Stimulated activated CD8-positive, alpha-beta memory T cell treated with anti-CD3 and anti-CD28 coated beads, Interleukin-4, amount 100 ng/mL, for 1 hour (primary cell): ENCODE measurements at places on chromosomes 7 and 10.

DNA sequence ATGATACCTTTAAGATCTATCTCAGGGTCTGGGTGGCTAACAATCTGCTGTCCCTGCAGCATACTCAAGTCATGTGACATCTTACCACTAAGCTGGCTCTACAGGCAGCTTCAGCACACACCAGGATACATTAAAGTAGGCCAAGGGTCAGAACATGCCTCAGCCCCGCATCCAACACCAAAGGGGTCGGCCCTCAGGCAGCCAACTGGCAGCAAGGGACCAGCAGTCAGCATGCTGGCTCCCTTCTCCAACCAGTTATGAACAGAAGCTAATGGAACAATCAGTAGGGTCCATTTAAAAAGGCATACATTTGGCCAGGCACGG, 37.1 kb downstream of the FAM53B start:
- DNase-seq, result no peak

GRCh38 chr7:20577441-20578071, 37.9 kb upstream of the ABCB5 start:
- DNase-seq, result no peak

GRCh38 chr10:79440281-79440680, 5.1 kb downstream of the ZCCHC24 start:
- DNase-seq, result no peak

DNA sequence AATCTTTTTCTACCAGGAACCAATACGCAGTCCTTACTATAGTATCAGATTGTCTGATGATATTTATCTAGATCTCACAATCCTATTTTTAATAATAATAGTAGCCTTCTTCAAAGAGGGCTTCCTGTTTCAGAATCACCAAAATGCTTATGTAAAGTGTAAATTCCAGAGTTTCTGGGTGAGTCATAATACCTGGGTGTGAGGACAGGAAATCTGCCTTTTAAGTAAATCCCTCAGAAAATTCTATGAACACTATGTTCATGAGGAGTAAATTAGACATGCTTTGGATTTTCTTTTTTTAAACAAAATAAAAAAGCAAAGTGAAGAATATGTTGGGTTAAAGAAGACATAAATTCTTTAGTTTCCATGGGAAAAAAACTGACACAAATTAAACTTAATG, 20.5 kb downstream of the DKK1 start:
- DNase-seq, result no peak

DNA sequence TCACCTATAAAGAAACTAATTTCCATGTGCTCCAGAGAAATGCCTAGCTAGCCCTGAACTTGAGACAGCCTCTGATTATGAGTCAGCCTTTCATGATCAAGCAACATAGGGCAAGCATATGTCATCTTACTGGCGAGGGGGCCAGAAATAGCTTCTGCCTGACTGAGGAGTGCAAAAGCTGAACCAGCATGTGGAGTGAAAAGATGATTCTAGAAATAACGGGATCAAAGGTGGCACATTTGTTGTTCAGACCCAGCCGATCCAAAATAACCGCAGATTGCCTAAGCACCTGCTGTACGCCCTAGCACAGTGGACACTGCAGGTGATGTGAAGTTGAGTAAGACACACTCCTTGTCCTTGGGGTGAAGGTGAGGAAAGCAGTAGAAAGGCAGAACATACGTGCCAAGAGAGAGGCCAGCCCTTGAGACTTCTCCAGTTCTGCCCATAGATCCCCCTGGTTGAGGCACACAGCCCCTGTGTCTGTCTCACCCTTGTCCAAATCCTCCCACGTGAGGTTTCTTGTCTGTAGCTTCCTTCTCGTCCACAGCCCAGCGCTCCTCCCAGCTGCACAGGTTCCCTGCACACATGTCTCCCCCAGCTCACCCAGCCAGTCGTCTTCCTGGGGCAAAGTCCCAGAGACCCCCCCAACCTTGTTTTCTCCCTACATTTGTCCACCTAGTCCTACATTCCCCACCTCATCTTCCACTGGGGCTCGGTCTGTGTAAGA, 2.8 kb upstream of the BCL7B start:
- no peak for DNase-seq

DNA sequence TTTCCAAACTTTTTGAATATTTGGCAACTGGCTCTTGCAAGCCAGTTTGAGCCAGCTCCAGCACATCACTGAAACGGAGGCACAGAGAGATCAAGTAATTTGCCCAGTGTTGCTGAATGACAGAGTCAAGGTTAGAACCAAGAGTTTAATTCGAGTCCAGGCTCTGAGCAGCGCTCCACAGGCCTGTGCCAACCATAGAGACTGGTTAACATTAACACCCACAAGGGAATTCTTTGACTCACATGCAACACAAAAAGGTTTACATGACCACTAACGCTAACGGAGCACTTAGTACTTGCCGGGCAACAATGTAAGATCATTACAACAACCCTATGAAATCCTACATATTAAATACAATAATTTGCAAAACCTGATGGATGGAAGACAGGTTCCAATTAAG, 1.5 kb downstream of the RGS10 start:
- no peak for DNase-seq

- no peak for DNase-seq
These were observed 13.7 kb downstream of the NEUROG3 start for GRCh38 chr10:69559525-69559924.

- no peak for DNase-seq
These were observed 59.5 kb upstream of the ELN start for GRCh38 chr7:73968487-73968886.

DNA sequence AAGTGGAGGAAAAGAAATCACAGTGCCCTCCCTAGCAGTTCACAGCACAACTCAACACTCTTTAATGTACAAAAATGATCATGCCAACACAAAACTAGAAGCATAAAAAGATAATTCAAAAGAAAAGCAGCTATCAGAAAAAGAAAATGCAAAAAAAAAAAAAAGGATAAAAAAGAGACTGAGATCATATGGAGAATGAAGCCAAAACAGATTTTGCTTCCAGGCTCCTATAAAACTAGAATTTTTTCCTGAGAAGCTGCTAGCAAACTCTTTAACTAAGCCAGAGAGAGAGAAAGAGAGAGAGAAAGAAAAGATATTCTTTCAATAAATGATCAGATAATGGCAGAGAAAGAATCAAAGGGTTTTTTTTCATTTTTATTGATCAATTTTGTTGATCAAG, 288.0 kb upstream of the ANKRD30A start:
- DNase-seq, result no peak

- DNase-seq, result no peak
These were observed 107.5 kb upstream of the ANLN start for GRCh38 chr7:36281945-36282717.

GRCh38 chr7:42198296-42198695, 38.7 kb downstream of the GLI3 start:
- DNase-seq, result no peak

- no peak for DNase-seq
These were observed 70.4 kb upstream of the ITPRID1 start for GRCh38 chr7:31443457-31443856.

DNA sequence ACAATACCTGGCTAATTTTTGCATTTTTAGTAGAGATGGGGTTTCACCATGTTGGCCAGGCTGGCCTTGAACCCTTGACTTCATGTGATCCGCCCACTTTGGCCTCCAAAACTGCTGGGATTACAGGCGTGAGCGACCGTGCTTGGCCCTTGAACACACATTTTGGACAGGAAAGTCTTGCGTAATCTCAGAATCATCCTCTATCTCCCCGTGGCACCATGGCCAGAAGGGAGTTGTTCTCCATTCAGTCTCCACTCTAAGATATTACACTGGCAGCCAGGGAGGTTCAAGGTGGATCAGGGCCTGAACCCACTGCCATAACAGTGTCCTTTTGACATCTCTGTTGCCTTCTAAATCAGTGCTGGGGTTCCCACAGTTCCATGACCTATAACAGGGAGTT, 29.2 kb upstream of the GALNTL5 start:
- DNase-seq, result no peak

GRCh38 chr10:42428534-42428933, 209.8 kb downstream of the ZNF33B start:
- no peak for DNase-seq

DNA sequence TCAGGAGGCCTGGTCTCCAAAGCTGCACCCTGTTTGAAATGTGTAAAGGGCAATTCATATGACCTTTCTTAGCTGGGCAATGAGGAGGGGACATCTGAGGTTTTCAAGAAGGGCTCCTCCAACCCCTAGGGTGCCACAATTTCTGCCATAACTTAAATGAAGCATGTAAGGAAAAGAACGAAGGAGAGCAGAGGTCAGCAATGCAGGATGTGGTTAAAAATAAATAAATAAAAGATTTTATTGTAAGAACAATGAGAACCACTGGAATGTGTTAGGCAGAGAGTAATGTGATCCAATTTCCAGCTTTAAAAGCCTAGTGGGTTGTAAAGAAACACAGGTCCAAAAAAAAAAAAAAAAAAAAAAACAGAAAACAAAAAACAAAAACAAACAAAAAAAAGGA, 673.1 kb downstream of the TNS3 start:
- no peak for DNase-seq

DNA sequence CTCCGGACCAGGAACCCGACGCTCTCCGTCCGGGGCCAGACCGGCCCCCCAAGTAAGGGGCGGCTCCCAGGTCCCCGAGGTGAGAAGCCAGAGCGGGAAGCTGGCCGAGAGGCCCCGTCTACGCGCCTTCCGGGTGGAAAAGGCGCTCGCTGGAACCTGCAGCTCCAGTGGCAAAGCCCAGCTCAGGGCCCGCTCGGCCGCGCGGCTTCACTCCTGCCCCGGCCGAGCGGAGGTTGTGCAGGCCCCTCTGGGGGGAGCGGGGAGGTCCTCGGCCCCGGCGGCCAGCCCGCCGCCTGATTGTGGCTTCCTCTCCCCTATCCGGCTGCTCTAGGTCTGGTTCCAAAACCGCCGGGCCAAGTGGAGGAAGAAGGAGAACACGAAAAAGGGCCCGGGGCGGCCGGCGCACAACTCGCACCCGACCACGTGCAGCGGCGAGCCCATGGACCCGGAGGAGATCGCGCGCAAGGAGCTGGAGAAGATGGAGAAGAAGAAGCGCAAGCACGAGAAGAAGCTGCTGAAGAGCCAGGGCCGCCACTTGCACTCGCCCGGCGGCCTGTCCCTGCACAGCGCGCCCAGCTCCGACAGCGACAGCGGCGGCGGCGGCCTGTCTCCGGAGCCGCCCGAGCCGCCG, 2.9 kb downstream of the UNCX start:
- DNase-seq, result no peak

DNA sequence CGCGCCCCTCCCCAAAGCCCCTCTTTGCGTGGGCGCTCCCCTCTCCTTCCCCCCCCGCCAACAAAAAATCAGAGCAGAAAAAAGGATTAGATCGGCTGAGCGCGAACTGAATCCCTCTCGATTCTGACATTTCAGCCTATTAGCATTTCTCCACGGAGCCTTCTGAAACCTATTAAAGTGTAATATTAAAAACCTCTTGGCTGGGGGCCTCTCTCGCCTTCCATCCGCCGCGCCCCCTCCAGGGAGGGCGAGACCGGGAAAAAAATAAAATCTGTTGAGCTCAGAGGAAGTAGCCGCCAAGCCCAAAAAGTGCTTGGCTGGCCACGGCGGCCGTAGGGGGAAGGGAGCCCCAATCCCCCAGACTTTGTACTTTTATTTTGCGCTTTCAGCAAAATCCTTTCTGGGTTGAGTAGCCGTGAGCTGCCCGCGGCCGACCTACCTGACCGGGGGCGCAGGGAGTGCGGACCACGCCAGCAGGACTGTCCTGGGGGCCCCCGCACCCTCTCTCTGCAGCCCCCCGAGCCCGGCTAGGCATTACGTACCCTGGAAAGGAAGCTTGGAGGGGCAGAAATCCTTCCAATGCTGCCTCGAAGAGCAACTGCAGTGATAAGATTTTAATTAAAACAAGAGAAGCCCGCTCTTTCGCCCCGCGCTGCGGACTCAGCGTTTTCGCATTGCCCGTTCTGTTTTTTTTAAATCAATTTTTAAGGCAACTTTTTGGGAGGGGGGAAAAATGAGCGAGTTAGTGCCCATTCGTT, 1.3 kb upstream of the TNRC18 start:
- DNase-seq, result no peak

GRCh38 chr7:922334-923107, 32.0 kb downstream of the ADAP1 start:
- no peak for DNase-seq
